ENCODE measurements at places on chromosomes 13 and 19.

- no peak for DNase-seq
Measured at GRCh38 chr13:104809483-104809882, 1726.0 kb downstream of the EFNB2 start.

DNA sequence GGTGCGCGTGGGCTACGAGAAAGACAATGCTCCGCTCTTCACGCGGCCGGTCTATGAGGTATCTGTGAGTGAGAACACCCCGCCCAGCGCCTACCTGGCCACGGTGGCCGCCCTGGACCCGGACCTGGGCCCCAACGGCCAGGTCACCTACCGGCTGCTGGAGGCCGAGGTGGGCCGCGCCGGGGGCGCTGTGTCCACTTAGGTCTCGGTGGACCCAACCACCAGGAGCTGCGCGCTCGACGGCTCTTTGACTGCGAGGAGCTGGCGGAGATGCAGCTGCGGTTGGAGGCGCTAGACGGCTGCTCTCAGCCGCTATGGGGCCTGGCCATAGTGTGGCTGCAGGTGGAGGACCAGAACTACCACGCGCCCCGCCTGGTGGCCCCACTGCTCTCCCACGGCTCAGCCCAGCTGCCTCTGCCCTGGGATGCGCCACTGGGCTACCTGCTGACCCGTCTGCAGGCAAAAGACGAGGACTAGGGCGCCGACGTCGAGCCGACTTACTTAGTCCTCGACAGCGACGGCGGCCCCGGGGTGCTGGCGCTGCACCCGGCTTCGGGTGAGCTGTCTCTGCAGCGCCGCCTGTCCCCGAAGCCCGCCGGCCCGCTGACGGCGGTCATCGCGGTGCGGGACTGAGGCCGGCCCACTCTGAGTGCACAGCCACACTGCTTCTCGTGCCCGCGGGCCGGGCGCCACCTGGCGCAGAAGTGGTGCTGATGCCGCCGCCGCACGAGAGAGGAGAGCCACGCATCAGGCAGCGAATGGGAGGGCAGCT, 173.0 kb downstream of the OLFM4 start:
- no peak for DNase-seq

GRCh38 chr19:46460981-46461380, 10.4 kb downstream of the PNMA8A start:
- no peak for DNase-seq

DNA sequence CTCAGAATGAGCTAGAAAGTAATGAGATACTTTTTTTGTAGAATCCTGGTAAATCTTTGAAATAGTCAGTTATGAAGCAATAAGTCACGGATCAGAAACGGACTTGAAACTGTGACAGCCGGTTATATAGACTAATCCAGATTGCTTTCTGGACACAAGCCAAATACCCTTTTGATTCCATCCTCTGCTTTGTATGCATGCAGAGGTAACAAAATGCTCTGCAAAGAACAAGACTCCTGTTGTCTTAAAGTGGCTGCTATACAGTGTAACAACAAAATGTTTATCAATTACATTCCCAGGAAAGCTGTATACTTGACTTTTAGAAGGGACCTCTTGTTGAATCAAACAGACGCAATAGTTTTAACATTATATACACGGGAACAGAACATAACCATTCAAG, 66.5 kb upstream of the STARD13 start:
- DNase-seq: no peak

DNA sequence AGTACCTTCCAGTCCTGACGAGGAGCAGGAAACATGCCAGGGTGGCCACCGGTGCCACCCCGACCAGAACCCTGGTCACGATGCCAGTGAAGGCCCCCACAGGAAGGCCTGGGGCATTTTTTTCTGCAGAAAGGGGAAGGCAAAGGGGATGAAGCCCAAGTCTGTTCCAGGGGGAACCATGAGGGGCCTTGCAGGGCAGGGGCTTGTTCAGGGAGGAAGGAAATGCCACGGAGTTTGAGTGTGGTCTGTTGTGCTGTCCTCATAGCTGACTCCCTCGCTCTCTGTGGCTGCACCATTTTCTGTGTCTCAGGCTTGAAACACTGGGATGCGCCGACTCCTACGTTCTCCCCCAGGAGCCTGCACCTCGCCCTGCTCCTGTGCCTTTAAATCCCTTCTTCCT, 27.5 kb upstream of the CEACAM1 start:
- DNase-seq: no peak
